Activated naive CD8-positive, alpha-beta T cell treated with anti-CD3 and anti-CD28 coated beads for 36 hours (primary cell): ENCODE measurements at places on chromosomes 1 and 21. TPM values are rescaled to one million over a fixed set of nuclear protein-coding genes. Genes with fewer than 3 reads are reported as not detected.

- no peak for DNase-seq
Observed at GRCh38 chr1:104195395-104195794, 445.7 kb downstream of the AMY1C start.

DNA sequence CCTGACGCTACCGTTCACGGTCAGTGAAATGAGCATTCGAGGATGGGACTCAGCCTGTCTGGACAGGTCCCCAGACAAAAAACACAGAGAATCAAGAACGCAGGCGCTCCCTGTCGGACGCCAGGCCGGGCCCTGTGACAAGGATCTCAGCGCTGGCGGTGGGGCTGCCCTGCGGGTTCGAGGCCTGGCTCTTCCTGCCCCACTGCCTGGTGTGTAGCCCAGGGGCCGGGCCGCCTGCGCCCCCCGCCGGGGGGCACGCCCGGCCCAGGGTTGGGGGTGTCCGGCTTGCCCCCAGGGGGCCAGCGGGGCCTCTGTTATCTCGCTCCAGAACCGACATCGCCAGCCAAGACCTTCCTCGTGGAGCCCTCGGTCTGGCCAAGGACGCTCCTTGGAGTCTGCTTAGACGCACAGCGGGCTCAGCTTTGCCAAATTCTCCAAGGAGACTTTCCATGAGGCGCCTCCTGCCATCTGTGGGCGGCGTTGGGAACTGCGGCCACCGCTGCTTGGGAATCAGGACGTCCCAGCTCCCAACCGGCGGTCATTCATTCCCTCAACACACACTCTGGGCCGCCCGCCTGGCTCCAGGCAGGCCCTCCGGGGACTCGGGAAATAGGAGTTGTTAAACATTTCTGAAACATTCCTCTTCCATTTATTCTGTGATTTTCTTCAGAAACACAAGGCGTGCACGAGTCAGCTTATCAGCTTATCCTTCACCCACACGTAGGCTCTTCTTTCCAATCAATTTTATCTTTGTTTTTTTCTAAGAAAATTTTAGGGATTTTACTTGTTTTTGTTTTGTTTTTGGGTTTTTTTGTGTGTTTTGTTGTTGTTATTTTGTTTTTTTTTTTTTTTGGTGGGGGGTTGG, 11.3 kb upstream of the RIPK4 start:
- DNase-seq = peak; percentile 19

GRCh38 chr1:234962340-234962989, 166.2 kb downstream of the TOMM20 start:
- DNase-seq = no peak

DNA sequence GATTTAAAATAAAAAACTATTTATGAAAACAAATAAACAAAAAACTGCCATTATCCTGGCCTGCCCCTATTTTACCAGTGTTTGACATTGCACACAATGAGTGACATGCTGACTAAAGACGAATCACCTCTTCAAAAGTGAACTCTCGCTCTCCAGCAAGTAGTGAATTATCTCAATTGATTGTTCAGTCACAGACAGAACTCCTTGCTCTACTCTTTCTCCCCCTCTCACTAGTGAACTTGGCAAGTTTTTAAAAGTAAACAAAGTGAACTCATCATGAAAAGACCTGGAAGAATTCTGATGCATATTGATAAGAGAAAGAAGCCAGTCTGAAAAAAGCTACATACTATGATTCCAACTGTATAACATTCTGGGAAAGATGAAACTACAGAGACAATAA, 4.7 kb upstream of the C1orf52 start:
- DNase-seq = no peak

GRCh38 chr21:28758042-28758882, 234.4 kb downstream of the LTN1 start:
- DNase-seq = no peak

DNA sequence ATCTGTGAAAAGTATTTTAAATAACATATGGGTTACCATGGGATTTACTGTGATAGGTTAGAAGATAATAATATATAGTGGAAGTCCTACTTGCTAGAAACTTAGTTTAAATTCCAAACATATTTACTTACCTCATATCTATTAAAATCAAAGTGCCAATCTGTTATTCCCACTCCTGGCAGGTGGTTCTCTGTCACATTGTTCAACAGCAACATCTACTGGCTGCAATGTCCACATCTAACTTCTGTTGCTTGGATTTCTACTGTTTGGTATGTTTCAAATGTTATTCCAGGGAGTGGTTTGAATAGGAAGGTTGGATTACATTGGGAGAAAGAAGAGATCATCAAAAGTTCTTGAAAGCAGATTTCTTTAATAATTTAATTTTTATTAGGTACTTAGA, 122.5 kb upstream of the NCAM2 start:
- no peak for DNase-seq

DNA sequence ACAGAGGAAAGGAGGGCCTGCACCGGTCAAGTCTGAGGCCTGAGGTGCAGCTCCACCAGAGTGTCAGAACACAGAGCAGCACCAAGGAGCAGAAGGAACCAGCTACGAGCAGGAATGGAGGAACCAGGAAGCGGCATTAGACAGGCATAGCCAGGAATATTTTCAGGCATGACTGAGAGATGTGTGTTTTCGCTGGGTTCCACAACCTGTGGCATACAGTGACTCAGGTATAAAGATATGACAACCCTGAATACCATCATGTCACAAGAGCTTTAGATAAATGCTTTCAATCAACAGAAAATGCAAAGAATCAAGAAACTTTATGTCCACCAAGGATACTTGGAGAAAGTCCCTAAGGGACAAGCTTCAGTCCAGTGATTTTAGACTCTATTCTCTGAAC, 189.3 kb upstream of the NRIP1 start:
- no peak for DNase-seq

DNA sequence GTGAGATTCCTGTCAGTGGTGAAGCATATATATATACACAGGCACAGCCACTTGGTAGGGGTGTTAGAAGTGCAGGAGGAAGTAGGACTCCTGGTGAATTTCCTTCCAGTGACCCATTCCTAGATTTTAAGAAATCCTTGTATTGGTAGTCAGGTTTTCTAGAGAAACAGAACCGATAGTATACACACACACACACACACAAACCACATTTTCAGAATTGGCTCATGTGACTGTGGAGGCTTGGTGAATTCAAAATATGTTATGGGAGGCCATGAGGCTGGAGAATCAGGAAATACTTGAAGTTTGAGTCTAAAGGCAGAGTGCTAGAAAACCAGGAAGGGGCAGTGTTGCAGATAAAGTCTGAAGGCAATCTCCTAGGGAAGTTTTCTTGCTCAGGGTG, 114.2 kb downstream of the FCRL5 start:
- no peak for DNase-seq

DNA sequence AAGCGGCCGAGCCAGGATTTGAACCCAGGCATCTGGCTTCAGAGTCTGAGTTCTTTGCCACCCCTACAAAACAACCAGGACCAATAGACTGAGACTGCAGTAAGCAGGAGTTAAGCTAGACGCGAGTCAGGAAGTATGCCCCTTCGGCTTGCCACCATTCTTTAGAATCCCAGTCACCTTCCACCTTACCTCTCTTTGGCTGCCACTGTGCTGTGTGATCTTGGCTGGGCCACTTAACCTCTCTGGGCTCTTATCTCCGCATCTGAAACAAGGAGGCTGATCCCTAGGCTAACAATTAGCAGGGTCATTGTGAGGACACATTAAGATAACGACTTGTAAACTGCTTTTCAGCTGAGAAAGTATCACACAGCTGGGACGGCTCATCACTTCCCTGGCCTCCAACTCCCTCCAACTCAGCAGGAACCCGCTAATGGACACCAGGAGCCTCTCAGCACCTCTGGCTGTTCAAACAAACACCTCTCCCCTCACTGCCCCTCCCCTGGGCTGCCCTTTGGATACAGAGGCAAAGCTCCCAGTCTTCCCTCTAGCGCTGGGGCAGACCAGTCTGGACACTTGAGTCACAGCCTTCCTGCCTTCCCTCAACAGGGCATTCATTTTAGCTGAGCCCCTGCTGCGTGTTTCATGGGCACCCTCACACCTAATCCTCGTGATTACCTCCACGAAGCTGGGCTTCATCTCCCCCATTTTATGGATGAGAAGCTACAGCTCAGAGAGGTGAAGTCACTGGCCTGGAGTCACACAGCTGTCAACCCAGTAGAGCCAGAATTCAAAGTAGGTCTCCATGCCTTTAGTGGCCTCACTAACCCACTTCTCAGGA, 83.2 kb downstream of the CAMK2N1 start:
- DNase-seq = no peak

DNA sequence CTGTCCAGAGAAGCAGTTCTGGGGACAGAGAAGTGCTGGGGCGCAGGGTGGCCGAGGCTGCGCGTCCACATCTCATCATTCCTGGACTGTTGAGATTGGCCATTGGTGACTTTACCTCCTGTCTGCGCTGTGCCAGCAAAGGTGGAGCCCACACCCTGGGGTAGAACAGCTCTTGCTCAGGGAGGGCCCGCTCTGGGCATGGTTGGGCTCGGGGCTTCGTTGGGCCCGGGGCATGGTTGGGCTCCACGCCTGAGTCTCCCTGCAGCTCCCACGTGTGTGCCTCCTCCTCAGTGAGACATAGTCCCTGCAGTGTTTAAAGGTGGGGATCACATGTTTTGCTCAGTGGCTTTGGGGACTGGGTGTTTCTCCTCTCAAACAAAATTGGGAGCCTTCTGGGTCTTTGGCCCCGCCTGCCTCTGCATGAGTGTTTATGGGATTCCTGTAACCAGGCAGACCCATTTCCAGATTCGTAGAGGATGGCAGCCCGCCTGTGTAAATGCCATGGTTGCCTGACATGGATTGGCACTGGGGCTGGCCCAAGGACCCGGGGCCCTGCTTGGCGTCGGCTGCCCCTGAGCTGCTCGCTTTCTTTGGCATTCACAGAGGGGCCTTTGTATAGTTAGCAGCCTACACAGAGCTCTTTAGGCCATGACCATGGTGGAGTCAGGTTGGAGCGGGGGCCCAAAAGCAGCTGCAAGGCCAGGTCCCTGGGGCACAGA, 104.6 kb downstream of the TLR5 start:
- no peak for DNase-seq

- DNase-seq = no peak
Observed at GRCh38 chr1:5917281-5917590, 75.0 kb downstream of the NPHP4 start.

DNA sequence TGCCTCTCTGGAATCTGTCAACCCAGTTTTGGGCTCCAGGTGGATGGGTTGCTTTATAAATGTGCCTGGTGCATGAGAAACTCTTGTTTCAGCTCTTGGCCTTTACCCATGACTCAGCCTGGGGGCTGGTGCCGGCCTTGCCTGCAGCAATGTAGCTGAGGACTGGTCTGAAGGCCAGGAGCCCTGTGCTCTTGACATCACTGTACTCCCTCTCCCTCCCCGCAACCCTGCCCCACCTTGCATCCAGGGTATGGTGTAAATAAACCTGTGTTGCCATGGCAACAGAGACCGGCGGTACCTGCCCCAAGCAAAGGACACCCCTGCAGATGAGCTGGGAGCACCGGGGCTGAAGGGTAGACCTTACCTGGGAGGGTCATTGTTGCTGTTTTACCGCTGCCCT, 13.3 kb downstream of the FAM151A start:
- no peak for DNase-seq

The NBPF8 gene
- total RNA-seq = 16.6 TPM

The DNAI4 gene
- total RNA-seq = 1.4 TPM

The TFF2 gene
- not detected for total RNA-seq

The TP73 gene
- 0.58 TPM for total RNA-seq

The RGS18 gene
- total RNA-seq = not detected

The PLA2G4A gene
- total RNA-seq = 0.48 TPM

The CR1L gene
- total RNA-seq = not detected
